Left colon (tissue), 2 donors: ENCODE measurements at places on chromosomes 5 and 9.

GRCh38 chr9:129310666-129311350 is 132.7 kb upstream of the IER5L start:
- no peak for DNase-seq

GRCh38 chr5:73812962-73813588 is 187.1 kb downstream of the ARHGEF28 start:
- DNase-seq, result peak; percentile 48

GRCh38 chr5:154117930-154118329 is 72.6 kb upstream of the GALNT10 start:
- no peak for DNase-seq

- no peak for DNase-seq
Observed at GRCh38 chr5:123754908-123755307, 242.9 kb downstream of the CSNK1G3 start.

DNA sequence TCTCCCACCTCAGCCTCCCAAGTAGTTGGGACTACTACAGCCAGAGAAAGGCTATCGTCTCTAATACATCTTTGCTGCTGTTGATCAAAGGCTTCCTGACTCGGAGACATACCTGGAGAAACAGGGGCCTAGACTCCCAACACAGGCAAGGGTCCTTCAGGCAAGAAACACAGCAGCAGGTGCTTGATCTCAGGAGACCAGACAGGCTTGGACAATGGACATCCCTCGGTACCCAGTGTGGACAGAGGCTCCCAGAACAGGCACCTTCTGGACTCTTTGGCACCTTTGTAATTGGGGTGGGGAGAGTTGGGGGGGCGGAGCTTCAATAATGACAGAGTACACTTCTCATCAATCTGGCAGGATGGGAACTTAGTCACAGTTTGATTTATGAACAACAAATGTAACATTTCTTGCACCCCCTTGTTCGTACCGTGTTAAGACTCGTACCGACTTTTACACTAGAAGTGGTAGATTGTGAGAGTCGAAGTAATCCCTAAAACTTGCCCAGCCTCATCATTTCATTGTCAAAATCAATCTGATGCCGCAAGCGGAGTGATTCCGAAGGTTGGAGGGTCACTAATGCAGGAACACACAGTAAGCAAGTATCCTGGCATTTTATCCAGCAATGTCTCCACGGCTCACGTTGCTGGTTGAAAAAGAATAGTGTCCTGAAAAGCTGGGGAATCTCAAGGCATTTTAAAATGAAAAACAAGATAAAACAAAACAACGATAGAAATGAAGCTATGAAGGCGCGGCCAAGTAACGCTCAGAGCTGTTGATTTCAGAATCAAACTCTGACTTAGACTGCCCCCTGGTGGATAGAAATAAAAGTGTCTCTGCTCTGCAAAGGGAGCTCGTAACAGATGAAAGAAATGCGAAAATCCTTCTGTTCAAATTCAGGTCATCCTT is 46.4 kb upstream of the STK32A start:
- peak; percentile 22 for DNase-seq

DNA sequence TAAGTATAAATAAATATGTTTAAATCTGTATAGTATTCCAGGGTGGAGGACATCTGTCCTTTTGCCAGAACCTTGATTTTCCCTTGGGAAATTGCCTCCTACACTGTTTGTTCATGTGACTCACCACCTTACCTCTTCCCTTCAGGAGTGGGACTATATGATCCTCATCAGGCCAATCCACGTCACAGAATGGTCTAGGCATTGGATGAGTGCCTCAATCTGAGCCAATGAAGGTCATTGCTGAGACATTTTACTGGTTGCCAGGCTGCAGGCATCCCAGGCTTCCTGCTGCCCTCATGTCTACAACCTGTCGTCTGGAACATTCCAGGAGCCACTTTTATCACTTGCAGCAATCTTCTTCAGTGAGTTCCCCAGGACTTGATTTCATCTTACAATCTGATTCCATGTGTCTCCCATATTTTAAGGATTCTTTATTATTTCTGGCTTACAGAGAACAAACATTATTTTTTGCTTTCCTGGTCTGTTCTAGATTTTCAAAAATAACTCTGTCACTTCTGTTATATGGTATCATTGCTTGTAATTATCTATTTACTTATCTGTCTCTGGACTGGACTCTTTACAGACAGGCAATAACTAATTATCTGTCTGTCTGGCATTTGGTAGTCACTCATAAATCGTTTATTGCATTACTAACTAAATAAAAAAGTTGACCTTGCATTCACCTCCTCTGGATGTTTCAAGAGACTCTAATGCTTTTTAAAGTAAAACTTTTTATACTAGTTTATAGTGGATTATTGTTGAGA is 107.3 kb upstream of the APC start:
- no peak for DNase-seq

GRCh38 chr5:51995773-51996306 is 612.6 kb downstream of the ISL1 start:
- DNase-seq, result no peak

GRCh38 chr9:98556511-98556910 is 152.2 kb downstream of the GABBR2 start:
- no peak for DNase-seq

DNA sequence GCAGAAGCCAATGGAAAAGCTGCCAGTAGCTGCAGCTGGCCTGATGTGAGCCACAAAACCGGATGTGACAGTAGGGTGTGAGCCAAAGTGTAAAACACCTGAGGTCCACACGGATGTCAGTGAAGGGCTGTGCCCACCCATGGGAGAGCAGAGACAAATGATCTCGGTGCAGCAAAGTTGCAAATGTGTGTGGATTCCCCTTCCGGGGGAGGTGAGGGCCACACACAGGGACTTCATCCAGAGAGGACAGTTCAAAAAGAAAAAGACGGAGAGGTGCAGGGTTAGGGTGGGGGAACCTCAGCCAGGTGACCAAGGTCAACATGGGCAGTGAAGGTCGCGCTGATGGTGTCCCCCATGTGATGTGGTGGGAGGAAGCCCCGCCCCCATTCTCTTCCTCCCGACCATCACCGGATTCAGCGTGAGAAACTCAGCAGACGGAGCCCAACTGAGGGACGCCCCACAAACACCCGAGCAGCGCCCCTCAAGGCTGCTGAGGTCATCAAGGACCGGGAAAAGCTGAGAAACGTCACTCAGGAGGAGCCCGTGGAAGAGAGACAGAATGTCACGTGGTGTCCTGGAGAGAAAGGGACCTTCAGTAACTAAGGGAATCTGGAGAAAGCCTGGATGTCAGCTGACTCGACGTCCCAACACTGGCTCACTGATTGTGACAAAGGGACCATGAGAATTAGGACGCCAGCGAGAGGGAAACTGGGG is 11.4 kb upstream of the PTGDS start:
- DNase-seq, result no peak

GRCh38 chr5:159827861-159828260 is 88.4 kb upstream of the ADRA1B start:
- DNase-seq, result no peak

DNA sequence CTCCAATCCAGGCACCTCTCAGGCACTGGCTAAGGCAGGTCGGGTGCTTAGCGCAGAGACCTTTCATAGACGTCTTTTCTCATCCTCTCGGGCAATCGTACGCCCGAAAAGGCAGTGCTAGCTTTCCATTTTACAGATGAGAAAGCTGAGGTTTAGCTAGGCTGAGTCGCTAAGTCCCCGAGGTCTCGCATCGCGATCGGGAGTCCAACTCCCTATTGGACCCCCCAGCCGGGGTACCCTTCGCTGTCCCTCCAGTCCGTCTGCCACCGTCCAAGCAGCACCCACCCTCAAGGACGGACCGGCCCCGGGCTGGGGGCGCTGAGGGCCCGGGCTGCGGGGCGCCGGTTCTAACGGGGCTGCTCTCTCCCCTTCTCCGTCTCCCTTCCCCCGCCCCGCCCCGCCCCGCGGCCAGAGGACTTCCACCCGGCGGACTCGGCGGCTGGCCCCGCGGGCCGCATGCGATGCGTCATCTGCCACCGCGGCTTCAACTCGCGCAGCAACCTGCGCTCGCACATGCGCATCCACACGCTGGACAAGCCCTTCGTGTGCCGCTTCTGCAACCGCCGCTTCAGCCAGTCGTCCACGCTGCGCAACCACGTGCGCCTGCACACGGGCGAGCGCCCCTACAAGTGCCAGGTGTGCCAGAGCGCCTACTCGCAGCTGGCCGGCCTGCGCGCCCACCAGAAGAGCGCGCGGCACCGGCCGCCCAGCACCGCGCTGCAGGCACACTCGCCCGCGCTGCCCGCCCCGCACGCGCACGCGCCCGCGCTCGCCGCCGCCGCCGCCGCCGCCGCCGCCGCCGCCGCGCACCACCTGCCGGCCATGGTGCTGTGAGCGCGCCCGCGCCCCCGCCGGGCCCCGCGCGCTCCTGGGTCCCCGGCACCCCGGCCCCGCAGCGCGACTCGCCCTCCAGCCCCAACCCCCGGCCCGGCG is 12.5 kb upstream of the EXOSC2 start:
- peak; percentile 86 for DNase-seq

GRCh38 chr9:27703216-27703980 is 130.1 kb upstream of the C9orf72 start:
- no peak for DNase-seq

DNA sequence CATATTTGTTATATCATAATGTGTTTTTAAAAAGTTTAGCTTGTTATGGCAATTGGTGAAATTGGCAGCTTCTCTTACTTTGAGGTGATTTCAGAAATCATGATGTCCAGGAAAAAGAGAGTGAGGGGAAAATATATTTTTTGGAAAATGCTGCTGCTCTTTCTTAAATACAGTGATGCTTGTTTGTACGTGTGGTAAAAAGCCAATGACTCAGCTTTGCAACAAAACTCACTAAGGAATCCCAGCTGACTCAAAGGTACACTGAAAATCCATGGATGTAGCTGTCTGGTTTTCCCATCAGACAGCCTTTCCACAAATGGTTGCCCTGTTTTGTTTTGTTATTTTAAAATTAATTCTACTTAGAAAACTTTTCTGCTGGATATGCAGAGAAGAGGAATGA is 306.4 kb upstream of the PAPPA start:
- DNase-seq, result no peak

GRCh38 chr9:84807870-84808390 is 138.4 kb downstream of the NTRK2 start:
- no peak for DNase-seq

- DNase-seq, result no peak
Observed at GRCh38 chr5:129853588-129853987, 50.7 kb upstream of the CHSY3 start.

- no peak for DNase-seq
Observed at GRCh38 chr9:127611603-127611898, 526 bp upstream of the STXBP1 start.

DNA sequence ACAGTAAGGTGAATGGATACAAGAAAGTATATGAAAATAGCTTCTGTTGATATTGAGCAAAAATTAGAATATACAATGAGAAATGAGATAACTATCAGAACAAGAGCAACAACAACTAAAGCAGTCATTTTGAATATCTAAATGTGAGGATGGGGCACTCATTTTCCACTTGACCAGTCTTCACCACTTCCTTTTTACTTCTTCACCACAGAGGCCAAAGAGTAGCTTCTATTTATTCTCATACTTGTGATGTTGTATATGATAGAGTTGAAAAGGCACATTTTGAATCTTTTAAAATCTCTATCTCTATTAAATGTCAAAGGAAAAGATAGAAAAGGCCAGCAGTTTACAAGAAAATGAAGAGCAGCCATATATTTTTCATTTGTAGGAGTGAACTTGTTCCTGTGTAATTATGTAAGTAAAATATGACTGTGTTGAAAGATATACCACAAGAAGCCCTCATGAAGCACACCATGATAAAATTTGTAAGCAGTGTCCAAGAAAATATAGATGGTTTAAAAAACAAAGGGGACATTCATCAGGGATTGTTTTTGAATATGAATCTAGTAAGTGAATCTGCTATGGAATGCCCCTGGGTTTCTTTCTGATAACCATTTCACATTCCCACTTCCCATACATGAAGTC is 39.2 kb downstream of the ADAMTS19 start:
- no peak for DNase-seq

- DNase-seq, result no peak
Observed at GRCh38 chr5:13227513-13227912, 717.0 kb downstream of the DNAH5 start.

- no peak for DNase-seq
Observed at GRCh38 chr9:112535811-112536210, 49.2 kb downstream of the KIAA1958 start.
